ENCODE measurements at places on chromosomes 6 and 20. TPM values are rescaled to one million over a fixed set of nuclear protein-coding genes. Genes with fewer than 3 reads are reported as not detected.
A peak's percentile ranks its signal among the peaks of the same experiment; 100 is the strongest.

The SRSF12 gene
- 22.2 TPM for total RNA-seq

The BMP5 gene
- 1.7 TPM for total RNA-seq

The SLC12A5 gene
- 8.8 TPM for total RNA-seq

The FAM162B gene
- 2.5 TPM for total RNA-seq

The BTN1A1 gene
- 1.6 TPM for total RNA-seq

The DPPA5 gene
- total RNA-seq, result not detected

The CLIC5 gene
- 28.4 TPM for total RNA-seq

The GSTA2 gene
- total RNA-seq, result 10.7 TPM

The TBXT gene
- not detected for total RNA-seq

The XKR7 gene
- total RNA-seq, result 2.7 TPM

The MUC22 gene
- not detected for total RNA-seq

DNA sequence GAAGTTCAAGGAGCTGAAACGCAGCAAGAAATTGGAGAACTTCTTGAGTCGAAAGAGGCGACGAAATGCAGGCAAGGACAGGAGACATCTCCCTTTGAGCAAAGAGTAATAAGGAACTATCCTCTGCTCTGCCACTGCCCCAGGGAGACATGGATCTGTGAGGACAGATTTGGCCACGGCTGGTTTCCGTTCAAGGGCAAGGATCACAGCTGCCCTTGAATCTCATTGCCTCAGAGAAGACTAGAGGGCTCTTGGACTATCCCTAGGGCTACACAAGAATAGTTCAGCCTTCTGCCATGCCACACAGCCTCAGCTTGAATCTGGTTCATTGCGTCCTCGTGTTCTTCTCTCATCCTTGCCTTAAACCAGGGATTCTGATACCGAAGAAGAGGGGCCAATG, 7.7 kb downstream of the RRP36 start:
- no peak for DNase-seq
- H3K36me3 ChIP-seq, result peaks cover 31% of the 10 kb centered on the region
- no peaks in the 10 kb centered on the region for H3K27me3 ChIP-seq
- H3K27ac ChIP-seq, result peak overlapping the region; percentile 37
- no peaks in the 10 kb centered on the region for H3K4me1 ChIP-seq

DNA sequence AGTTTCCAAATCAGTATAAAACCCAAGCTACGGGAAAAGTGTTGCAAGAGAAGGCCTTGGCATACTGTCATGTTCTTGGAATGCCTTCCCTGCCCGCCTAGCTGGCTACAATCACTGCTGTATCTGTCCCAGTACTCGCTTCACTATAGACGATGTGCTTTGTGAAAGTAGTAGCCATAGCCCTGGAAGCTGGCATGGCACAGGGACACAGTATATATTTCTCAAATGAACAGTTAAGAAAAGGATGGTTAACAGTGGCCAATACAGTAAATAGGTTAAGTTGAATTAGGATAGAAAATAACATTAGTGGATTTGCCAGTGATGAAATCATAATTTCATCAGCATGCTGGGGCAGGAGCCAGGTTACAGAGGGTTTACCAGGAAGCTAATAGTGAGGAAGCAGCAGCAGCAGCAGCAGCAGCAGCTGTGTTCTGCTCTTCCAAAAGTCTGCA, 499.3 kb downstream of the CDKAL1 start:
- no peaks in the 10 kb centered on the region for H3K27me3 ChIP-seq
- no peak overlapping the region for H3K27ac ChIP-seq
- H3K4me3 ChIP-seq, result no peak overlapping the region
- H3K36me3 ChIP-seq, result peaks cover 12% of the 10 kb centered on the region
- no peak for DNase-seq

DNA sequence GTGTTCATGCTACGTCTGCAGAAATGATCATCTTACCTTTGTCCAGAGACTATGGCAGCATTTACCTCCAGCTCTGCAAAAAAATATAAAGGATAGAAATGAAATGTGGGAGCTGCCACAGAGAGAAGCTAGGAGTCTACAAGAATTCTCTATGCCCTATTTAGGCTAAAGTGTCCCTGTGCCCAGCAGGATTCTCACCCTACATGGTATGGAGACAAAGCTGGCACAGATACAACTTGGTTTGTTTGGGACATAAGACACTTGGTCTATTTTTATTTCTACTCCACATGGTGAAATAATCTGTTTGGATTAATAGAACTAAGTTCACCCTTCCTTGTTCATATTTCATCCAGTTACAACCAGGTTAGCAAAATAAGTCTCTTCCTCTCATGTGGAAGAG, 28.4 kb downstream of the TP53INP2 start:
- peaks cover 31% of the 10 kb centered on the region for H3K36me3 ChIP-seq
- no peak for DNase-seq
- H3K4me3 ChIP-seq, result no peak overlapping the region
- H3K4me1 ChIP-seq, result peaks cover 9% of the 10 kb centered on the region

DNA sequence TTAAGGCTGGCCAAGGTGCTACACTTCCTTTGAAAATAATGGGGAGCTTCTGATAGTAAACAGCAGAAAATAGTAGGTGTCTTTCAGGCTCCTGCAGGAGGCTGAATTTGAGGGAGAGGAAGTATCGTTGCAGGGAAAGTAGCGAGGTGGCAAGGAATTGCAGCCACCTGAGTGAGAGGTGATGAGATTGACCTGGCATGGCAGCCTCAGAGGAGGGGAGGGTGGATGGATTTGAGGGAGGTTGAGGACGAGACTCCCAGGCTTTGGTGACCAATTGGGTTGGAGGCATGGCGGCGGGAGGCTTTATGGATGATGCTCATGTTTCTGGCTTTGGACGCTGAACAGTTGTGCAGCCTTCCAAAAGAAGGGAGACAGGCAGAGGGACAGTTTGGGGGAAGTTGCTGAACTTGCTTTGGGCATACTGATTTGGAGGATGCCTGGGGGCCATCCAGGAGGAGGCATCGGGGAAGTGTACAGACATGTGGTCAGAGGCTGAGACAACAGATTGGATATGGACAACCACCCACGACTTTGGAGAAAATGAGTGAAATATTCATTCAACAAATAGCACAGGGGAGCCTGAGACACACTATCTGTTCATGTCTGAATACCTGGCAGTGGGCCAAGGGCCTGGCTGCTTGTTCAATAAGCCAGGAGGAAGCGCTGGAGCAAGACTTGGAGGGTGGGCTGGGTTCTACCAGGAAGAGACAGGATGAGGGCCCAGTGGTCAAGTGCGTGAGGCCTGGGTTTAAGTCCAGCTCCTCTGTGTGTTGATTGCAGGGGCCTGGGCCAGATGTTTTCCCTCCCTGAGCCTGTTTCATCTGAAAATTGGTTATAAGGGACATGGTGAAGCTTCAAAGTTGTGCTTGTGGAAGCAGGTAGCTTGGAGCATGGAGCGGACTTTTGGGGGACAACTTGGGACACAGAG, 113.2 kb downstream of the CEBPB start:
- H3K4me1 ChIP-seq, result peaks cover 6% of the 10 kb centered on the region
- peaks cover 16% of the 10 kb centered on the region for H3K27me3 ChIP-seq
- no peak for DNase-seq
- no peaks in the 10 kb centered on the region for H3K36me3 ChIP-seq
- H3K27ac ChIP-seq, result no peak overlapping the region

- no peak overlapping the region for H3K4me3 ChIP-seq
- H3K27me3 ChIP-seq, result no peaks in the 10 kb centered on the region
- H3K27ac ChIP-seq, result no peak overlapping the region
- DNase-seq, result no peak
Observed at GRCh38 chr6:138297761-138298298, 79.5 kb upstream of the PBOV1 start.

DNA sequence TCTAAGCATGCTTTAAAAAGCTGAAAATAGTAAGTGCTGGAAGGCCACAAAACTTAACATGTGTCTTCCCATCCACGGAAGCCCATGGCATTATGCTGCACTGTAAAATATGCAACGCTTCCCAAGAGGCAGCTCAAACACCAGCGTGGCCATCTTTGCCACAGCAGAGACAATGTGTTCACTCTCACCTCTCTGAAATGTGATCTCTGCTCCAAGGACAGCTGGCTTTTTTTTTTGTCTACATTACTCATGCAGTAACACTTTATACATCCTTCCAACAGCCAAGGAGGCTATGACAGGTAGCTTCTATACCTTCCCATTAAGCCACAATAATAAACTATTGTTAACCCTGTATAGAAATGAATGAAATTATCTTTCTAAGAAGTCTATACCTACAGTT, 49.2 kb downstream of the BLOC1S5 start:
- H3K4me1 ChIP-seq, result peaks cover 8% of the 10 kb centered on the region
- H3K27ac ChIP-seq, result no peak overlapping the region
- H3K36me3 ChIP-seq, result peaks cover 12% of the 10 kb centered on the region
- no peak for DNase-seq
- H3K27me3 ChIP-seq, result no peaks in the 10 kb centered on the region
- no peak overlapping the region for H3K4me3 ChIP-seq

DNA sequence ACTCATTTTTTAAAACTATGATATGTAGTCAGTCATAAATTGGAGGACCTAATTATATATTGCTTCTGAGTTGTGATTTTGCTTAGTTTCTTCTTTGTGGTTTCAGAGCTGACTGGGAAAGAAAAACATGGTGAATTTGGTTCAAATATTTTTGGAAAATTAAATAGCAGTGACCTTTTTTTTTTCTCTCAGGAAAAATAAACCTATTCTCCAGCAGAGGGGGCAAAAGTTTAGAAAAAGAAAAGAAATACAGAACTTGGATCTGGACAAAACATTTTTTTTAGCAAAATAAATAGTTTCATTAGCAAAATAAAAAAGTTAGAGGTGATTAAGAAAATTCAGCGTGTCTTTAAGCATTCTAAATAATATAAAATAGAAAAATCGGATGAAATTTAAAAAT, 10.2 kb downstream of the COL10A1 start:
- no peak for DNase-seq
- peaks cover 21% of the 10 kb centered on the region for H3K36me3 ChIP-seq
- H3K27ac ChIP-seq, result no peak overlapping the region
- peaks cover 7% of the 10 kb centered on the region for H3K4me1 ChIP-seq
- H3K4me3 ChIP-seq, result no peak overlapping the region
- H3K27me3 ChIP-seq, result no peaks in the 10 kb centered on the region

- no peak for DNase-seq
- H3K4me1 ChIP-seq, result peaks cover 31% of the 10 kb centered on the region
- H3K36me3 ChIP-seq, result no peaks in the 10 kb centered on the region
- H3K27me3 ChIP-seq, result peaks cover 86% of the 10 kb centered on the region
Observed at GRCh38 chr6:41373627-41373918, 38.2 kb downstream of the NCR2 start.

GRCh38 chr20:58366866-58367265, 22.2 kb upstream of the VAPB start:
- no peak for DNase-seq
- H3K27me3 ChIP-seq, result no peaks in the 10 kb centered on the region
- peaks cover 4% of the 10 kb centered on the region for H3K36me3 ChIP-seq
- no peak overlapping the region for H3K27ac ChIP-seq
- no peaks in the 10 kb centered on the region for H3K4me1 ChIP-seq

- no peak overlapping the region for H3K4me3 ChIP-seq
- DNase-seq, result no peak
- H3K27ac ChIP-seq, result no peak overlapping the region
- no peaks in the 10 kb centered on the region for H3K36me3 ChIP-seq
Observed at GRCh38 chr6:109305028-109305427, 77.2 kb downstream of the CD164 start.

GRCh38 chr6:39543095-39543494, 182.1 kb downstream of the KIF6 start:
- H3K4me3 ChIP-seq, result no peak overlapping the region
- H3K36me3 ChIP-seq, result no peaks in the 10 kb centered on the region
- peaks cover 3% of the 10 kb centered on the region for H3K4me1 ChIP-seq
- H3K27ac ChIP-seq, result no peak overlapping the region
- no peaks in the 10 kb centered on the region for H3K27me3 ChIP-seq

GRCh38 chr6:90076511-90077415, 182.5 kb downstream of the GJA10 start:
- peaks cover 7% of the 10 kb centered on the region for H3K27me3 ChIP-seq
- no peaks in the 10 kb centered on the region for H3K36me3 ChIP-seq
- DNase-seq, result no peak
- no peak overlapping the region for H3K4me3 ChIP-seq

DNA sequence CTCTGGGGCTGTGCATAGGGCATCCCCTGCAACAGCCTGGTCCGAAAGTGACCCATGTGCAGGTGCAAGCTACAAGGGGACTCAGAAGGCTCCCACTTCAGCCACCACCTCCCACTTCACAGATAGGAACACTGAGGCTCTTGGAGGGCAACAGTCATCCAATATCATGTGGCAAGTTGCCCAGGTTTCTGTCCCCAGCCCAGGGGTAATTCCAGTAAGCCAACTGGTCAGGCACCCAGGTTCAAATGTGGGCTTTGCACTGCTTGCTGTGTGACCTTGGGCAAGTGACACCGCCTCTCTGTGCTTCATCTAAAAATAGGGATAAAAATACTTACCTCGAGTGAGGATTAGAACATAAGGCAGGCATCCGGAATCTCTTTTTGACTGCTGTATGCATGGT, 62.0 kb upstream of the SIRPA start:
- H3K36me3 ChIP-seq, result no peaks in the 10 kb centered on the region
- no peak for DNase-seq
- no peak overlapping the region for H3K27ac ChIP-seq
- peaks cover 28% of the 10 kb centered on the region for H3K27me3 ChIP-seq

- DNase-seq, result no peak
- H3K4me1 ChIP-seq, result peaks cover 22% of the 10 kb centered on the region
- no peak overlapping the region for H3K4me3 ChIP-seq
- no peaks in the 10 kb centered on the region for H3K36me3 ChIP-seq
- no peaks in the 10 kb centered on the region for H3K27me3 ChIP-seq
- H3K27ac ChIP-seq, result no peak overlapping the region
Observed at GRCh38 chr6:73030257-73030656, 195.0 kb downstream of the KHDC1L start.

DNA sequence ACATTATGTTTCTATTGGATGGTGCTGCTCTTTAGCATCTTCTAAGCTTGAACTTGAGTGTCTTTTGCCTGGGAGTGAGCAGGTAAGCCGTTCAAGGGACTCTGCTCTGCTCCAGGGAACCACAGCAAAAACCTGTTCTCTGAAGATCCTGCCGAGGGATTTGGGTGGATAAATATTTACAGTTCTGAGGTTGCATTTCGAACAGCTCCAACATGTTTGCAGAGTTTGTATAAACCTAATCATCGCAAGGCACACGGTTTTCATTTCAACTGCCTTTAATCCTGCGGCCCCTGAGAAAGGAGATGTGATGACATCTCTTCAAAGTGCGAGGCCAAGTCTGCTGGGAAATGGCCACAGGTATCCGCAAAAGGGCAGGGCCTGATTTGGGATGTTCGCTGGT, 293.4 kb downstream of the TFAP2C start:
- no peak overlapping the region for H3K4me3 ChIP-seq
- peaks cover 82% of the 10 kb centered on the region for H3K27me3 ChIP-seq
- H3K36me3 ChIP-seq, result no peaks in the 10 kb centered on the region

DNA sequence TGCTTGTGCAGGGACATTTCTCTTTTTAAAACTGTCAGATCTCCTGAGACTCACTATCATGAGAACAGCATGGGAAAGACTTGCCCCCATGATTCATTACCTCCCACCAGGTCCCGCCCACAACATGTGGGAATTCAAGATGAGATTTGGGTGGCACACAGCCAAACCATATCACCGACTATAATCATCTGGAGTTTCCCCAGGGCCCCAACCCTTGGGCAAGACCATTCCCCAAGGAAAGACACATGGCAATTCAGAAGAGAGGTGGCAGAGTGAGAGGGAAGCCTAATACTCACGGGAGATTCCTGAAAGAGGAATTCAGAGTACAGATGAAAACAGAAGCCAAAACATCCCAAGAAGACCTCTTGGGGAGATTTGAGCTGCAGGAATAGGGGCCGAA, 291.0 kb upstream of the PLCB4 start:
- H3K36me3 ChIP-seq, result peaks cover 7% of the 10 kb centered on the region
- no peaks in the 10 kb centered on the region for H3K27me3 ChIP-seq

All from progenitor cell of endocrine pancreas (in vitro differentiated cells).